Left lung (tissue), 14 donors: ENCODE measurements at places on chromosomes 3 and 15.
A peak's percentile ranks its signal among the peaks of the same experiment; 100 is the strongest.

- no peak overlapping the region for H3K4me3 ChIP-seq
- H3K27me3 ChIP-seq, result peaks cover 43% of the 10 kb centered on the region
- no peak overlapping the region for H3K27ac ChIP-seq
- no peaks in the 10 kb centered on the region for H3K36me3 ChIP-seq
- DNase-seq, result no peak
Observed at GRCh38 chr15:78628227-78628626, 7.4 kb upstream of the CHRNA3 start.

GRCh38 chr15:29018120-29018805, 132.5 kb downstream of the APBA2 start:
- no peaks in the 10 kb centered on the region for H3K36me3 ChIP-seq
- DNase-seq, result no peak
- H3K27ac ChIP-seq, result no peak overlapping the region
- H3K4me3 ChIP-seq, result no peak overlapping the region
- H3K4me1 ChIP-seq, result no peaks in the 10 kb centered on the region
- H3K27me3 ChIP-seq, result no peaks in the 10 kb centered on the region

GRCh38 chr3:127544803-127545201, 45.7 kb downstream of the TPRA1 start:
- H3K27me3 ChIP-seq, result no peaks in the 10 kb centered on the region
- no peak overlapping the region for H3K4me3 ChIP-seq
- no peaks in the 10 kb centered on the region for H3K36me3 ChIP-seq
- peaks cover 20% of the 10 kb centered on the region for H3K4me1 ChIP-seq

DNA sequence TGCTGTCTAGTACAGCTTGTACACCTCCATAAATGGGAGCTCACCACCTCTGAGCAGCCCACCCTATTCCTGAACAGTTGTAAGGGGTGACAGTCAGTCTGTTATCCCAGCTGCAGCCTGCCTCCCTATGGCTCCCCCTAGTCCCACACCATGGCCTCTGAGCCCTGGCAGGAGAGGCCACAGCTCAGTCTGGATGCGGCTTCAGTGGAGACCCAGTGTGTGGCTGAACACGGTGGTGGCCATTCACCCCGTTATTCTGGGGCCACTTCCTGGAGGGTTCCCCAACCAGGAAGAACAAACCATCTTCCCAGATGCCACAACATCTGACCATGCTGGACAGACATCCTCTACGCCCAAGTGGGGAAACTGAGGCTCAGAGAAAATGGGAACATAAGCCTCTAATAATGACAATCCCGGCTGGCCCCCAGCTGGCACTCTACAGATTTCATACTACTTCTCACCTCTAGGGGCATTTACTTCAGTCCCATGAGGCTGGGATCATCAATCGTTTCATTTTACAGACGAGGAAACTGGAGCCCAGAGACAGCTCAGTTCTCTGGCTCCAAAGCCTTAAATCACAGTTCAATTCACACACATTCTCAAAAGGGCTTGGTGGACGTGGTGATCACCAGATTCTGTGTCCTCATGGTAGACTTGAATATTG, 9.2 kb upstream of the GRIP2 start:
- peak; percentile 21 for DNase-seq
- peaks cover 54% of the 10 kb centered on the region for H3K27me3 ChIP-seq
- H3K4me1 ChIP-seq, result no peaks in the 10 kb centered on the region
- no peak overlapping the region for H3K27ac ChIP-seq
- H3K4me3 ChIP-seq, result no peak overlapping the region
- no peaks in the 10 kb centered on the region for H3K36me3 ChIP-seq

- H3K27ac ChIP-seq, result peak overlapping the region; percentile 95
- peak overlapping the region; percentile 89 for H3K4me3 ChIP-seq
- peaks cover 78% of the 10 kb centered on the region for H3K4me1 ChIP-seq
- peaks cover 37% of the 10 kb centered on the region for H3K36me3 ChIP-seq
- H3K27me3 ChIP-seq, result no peaks in the 10 kb centered on the region
- DNase-seq, result no peak
Observed at GRCh38 chr3:49412632-49413337, 562 bp downstream of the TCTA start.

DNA sequence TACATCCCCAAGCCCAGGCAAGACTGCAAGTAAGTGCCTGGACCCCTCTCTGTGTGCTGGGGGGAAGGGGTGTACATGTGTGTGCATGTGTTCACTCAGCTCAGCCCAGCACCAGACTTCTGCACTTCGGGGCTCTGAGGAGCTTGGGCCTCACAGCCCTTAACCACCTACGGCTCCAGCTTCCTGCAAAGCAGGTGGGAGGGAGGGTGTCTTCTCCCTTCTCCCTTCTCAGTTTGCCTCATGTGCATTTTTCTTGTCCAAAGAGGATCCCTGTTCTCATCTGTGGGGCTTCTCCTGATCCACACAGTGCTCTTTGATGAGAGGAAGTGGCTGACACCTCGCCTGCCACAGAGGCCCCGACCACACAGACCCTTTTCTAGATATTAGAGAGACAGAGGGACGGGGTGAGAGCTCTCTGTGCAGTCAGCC, 69.3 kb downstream of the MESD start:
- DNase-seq, result no peak
- peaks cover 37% of the 10 kb centered on the region for H3K36me3 ChIP-seq
- no peak overlapping the region for H3K27ac ChIP-seq
- no peaks in the 10 kb centered on the region for H3K27me3 ChIP-seq
- H3K4me1 ChIP-seq, result no peaks in the 10 kb centered on the region

DNA sequence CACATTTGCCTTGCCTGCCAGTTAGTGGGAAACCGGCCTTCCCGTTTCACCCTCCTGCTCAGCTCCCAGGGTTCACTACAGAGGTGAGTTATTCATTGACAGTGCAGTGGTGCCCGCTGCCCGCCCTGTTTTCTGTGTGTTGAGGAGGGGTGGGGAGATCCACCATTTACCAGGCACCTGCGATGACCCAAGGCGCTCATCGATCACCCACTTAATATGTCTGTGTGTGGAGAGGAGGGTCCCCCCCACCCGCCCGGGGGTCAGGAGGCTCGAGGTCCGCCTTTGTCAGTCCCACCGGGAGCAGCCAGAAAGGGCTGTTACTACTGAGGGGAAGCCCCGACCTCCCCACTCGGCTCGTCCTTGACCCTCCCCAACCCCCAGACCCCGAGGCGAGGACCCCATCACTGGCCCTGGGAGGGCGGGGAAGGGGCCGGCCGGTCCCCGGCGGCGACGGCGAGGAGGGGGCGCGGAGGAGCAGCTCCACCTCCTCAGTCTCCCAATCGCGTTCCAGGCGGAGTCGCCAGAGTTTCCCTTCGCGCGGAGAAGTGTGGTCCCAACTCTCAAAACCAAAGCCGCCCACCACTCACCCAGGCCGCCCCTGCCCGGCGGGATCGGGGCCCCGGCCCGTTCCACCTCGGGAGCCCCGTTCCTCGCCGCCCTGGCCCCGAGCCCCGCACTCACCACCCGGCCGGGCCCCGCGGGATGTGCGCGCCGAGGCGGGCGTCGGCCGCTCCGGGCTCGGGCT, 1.1 kb downstream of the PLXNB1 start:
- no peak for DNase-seq
- peak overlapping the region; percentile 87 for H3K27ac ChIP-seq
- peak overlapping the region; percentile 67 for H3K4me3 ChIP-seq
- peaks cover 14% of the 10 kb centered on the region for H3K27me3 ChIP-seq

DNA sequence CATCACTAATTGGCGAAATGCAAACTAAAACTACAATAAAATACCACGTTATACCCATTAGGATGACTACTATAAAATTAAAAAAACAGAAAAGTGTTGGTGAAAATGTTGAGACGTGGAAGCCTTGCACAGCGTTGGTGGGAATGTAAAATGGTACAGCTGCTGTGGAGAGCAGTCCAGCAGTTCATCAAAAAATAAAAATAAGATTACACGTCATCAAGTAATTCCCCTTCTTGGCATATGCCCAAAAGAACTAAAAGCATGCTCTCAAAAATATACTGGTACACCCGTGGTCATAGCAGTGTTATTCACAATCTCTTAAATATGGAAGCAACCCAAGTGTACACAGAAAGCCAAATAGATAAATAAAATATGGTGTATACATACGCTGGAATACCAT, 71.8 kb upstream of the NDN start:
- no peak for DNase-seq
- no peak overlapping the region for H3K27ac ChIP-seq
- no peaks in the 10 kb centered on the region for H3K4me1 ChIP-seq
- no peaks in the 10 kb centered on the region for H3K27me3 ChIP-seq

DNA sequence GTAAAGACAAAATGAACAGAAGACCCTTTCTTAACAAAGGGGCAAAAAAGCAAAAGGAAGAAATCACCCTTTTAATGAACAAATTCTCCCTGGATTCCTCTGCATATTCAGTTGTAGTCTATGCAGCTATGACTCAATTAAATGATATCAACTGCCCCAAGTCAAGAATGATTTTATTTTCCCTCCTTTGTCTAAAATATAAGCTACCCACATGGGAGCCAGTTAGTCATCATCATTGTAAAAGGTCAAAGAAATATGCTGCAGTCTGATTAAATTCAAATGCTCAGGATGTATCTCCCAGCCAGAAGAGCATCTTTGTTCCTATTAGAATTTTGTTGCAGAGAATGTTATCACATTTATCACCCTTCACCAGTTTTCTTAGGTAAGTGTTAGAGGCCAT, 84.0 kb downstream of the SST start:
- DNase-seq, result no peak
- no peak overlapping the region for H3K4me3 ChIP-seq
- no peaks in the 10 kb centered on the region for H3K4me1 ChIP-seq
- H3K27me3 ChIP-seq, result no peaks in the 10 kb centered on the region
- H3K27ac ChIP-seq, result no peak overlapping the region

GRCh38 chr15:99054892-99055291, 47.3 kb upstream of the PGPEP1L start:
- DNase-seq, result no peak
- no peaks in the 10 kb centered on the region for H3K4me1 ChIP-seq
- no peak overlapping the region for H3K4me3 ChIP-seq
- no peak overlapping the region for H3K27ac ChIP-seq

DNA sequence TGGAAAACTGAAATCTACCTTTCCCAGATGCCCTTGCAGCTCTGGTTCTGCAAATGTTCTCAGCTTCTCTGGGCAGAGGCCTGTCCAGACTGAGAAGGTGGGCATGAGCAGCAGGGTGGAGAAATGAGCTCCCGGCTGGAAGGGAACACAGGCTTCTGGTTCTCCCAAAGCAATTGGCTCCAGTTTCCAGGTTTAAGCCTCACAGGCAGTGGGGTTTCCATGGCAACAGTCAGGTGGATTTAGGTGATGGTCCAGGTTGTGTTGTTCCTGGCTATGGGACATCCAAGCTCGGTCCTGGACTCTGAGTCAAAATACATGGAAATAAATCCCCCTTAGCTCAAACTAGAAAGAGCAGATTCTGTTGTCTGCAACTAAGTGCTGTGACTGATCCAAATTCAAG, 94.6 kb upstream of the IQSEC1 start:
- no peaks in the 10 kb centered on the region for H3K36me3 ChIP-seq
- DNase-seq, result no peak
- no peak overlapping the region for H3K27ac ChIP-seq
- H3K4me1 ChIP-seq, result no peaks in the 10 kb centered on the region
- no peak overlapping the region for H3K4me3 ChIP-seq

GRCh38 chr3:84487296-84487695, 471.5 kb upstream of the CADM2 start:
- no peak for DNase-seq
- no peak overlapping the region for H3K27ac ChIP-seq
- no peaks in the 10 kb centered on the region for H3K36me3 ChIP-seq

GRCh38 chr3:30890907-30891306, 3.6 kb downstream of the GADL1 start:
- peaks cover 6% of the 10 kb centered on the region for H3K4me1 ChIP-seq
- no peak overlapping the region for H3K27ac ChIP-seq
- DNase-seq, result no peak
- no peaks in the 10 kb centered on the region for H3K36me3 ChIP-seq

DNA sequence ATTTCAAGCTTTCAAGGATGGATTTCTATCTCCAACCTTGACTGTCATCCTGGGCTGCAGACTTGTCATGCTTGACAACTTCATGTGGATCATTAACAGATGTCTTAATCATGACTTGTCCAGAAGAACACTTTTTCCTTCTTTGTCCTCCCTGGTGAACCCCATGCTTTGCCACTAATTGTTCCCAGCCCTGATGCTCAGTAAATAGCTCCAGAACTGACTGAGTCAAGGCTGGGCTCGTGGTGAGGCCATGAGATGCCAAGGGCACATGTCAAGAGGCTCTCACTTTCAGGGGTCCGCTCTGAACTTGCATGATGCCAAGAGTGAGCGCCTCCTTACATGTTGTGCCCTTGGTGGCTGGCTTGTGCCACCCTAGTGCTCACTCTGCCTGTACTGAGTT, 48.9 kb upstream of the KY start:
- H3K36me3 ChIP-seq, result no peaks in the 10 kb centered on the region
- DNase-seq, result no peak
- H3K4me3 ChIP-seq, result no peak overlapping the region

- no peak overlapping the region for H3K4me3 ChIP-seq
- H3K27ac ChIP-seq, result no peak overlapping the region
- no peaks in the 10 kb centered on the region for H3K27me3 ChIP-seq
- H3K4me1 ChIP-seq, result no peaks in the 10 kb centered on the region
- DNase-seq, result no peak
Observed at GRCh38 chr3:47485812-47486211, 10.1 kb upstream of the SCAP start.

- no peak overlapping the region for H3K27ac ChIP-seq
- H3K27me3 ChIP-seq, result no peaks in the 10 kb centered on the region
- H3K4me1 ChIP-seq, result no peaks in the 10 kb centered on the region
- no peaks in the 10 kb centered on the region for H3K36me3 ChIP-seq
- no peak for DNase-seq
Observed at GRCh38 chr3:131338948-131339640, 42.5 kb upstream of the NUDT16 start.

DNA sequence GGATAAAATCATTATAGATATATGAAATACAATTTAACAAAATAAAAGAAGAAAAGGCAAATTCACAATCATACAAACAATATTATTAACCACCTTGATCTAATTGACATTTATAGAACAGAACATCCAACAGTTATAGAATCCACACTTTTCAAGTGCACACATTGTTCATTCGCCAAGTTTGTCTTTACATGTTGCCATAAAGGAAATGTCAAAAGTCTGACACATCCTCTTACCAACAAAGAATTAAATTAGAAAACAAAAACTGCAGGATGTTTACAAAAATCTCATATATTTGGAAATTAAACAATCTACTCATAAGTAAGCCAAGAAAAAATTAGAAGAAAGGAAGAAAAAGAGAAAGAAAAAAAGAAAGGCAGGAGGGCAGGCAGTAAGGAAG, 909.2 kb upstream of the EPHA6 start:
- no peak overlapping the region for H3K27ac ChIP-seq
- no peak for DNase-seq
- no peak overlapping the region for H3K4me3 ChIP-seq
- H3K27me3 ChIP-seq, result no peaks in the 10 kb centered on the region
- H3K36me3 ChIP-seq, result no peaks in the 10 kb centered on the region

GRCh38 chr3:124456506-124456905, 273.7 kb upstream of the UMPS start:
- no peak for DNase-seq
- no peaks in the 10 kb centered on the region for H3K27me3 ChIP-seq
- no peaks in the 10 kb centered on the region for H3K36me3 ChIP-seq
- no peak overlapping the region for H3K27ac ChIP-seq

GRCh38 chr15:99443768-99444446, 121.9 kb upstream of the MEF2A start:
- peaks cover 11% of the 10 kb centered on the region for H3K27me3 ChIP-seq
- peak; percentile 58 for DNase-seq
- peak overlapping the region; percentile 30 for H3K27ac ChIP-seq
- no peaks in the 10 kb centered on the region for H3K36me3 ChIP-seq

- no peak for DNase-seq
- H3K36me3 ChIP-seq, result no peaks in the 10 kb centered on the region
- no peak overlapping the region for H3K4me3 ChIP-seq
Observed at GRCh38 chr3:22089284-22089683, 338.3 kb upstream of the ZNF385D start.
